ENCODE measurements at places on chromosomes 6 and 20. TPM values are rescaled to one million over a fixed set of nuclear protein-coding genes. Genes with fewer than 3 reads are reported as not detected.

ADGRF5 gene
- total RNA-seq = 0.04 TPM

DNA sequence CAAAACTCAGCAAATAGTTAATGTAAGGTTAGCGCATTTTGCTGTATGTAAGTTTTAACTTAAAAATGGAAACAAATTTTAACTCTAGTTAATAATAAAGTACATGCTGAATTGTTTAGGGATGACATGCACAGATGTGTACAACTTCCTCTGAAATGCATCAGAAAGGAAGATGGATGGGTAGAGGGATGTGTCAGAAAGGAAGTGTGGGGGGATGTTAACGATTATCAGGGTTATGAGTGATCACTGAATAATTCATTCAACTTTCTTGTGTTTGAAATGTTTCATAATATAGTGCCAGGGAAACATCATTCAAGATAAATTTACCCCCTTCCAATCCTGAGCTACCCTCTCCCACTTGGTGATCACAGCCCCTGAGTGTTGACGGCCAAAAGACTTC is 87.6 kb downstream of the FOXA2 start:
- no peak for DNase-seq

FAM120B gene
- 49.3 TPM for total RNA-seq

LPA gene
- 3.2 TPM for total RNA-seq

SLC22A3 gene
- total RNA-seq = 1.7 TPM

PSMB1 gene
- 154 TPM for total RNA-seq

HUS1B gene
- total RNA-seq = 1.3 TPM

DNA sequence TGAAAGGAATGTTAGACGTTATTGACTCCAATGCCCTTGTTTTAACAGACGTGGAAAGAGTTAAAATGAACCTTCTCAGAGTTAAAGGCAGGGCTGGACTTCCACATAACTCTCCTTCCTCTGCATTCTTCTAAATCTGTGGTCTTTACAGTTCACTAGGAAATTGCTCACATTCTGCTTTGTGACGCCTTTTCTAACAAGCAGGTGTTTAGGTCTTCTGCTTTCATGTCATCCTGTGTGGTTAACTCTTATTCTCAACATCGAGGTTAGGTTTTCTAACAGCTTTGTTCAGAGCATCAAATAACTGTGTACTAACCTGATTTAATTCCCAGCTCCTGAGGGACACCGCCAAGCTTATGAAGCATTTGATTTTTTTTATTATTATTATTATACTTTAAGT is 81.3 kb upstream of the NT5E start:
- no peak for DNase-seq

GRCh38 chr6:52610745-52611355 is 34.0 kb upstream of the TRAM2 start:
- DNase-seq = no peak

PAK5 gene
- 12.2 TPM for total RNA-seq

- DNase-seq = no peak
Measured at GRCh38 chr6:27065183-27065582, 182.3 kb upstream of the PRSS16 start.

- DNase-seq = no peak
Measured at GRCh38 chr20:58129721-58130151, 98.7 kb downstream of the ANKRD60 start.

ESR1 gene
- total RNA-seq = not detected

DNA sequence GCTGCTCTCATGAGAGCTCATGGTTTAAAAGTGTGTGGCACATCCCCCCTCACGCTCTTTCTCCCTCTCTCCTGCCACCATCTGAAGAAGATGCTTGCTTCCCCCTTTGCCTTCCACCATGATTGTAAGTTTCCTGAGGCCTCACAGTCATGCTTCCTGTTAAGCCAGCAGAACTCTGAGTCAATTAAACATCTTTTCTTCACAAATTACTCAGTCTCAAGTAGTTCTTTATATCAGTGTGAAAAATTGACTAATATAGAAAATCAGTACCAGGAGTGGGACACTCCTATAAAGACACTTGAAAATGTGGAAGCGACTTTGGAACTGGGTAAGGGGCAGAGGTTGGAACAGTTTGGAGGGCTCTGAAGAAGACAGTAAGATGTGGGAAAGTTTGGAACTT is 45.0 kb downstream of the HACE1 start:
- no peak for DNase-seq

DDX43 gene
- not detected for total RNA-seq

DNA sequence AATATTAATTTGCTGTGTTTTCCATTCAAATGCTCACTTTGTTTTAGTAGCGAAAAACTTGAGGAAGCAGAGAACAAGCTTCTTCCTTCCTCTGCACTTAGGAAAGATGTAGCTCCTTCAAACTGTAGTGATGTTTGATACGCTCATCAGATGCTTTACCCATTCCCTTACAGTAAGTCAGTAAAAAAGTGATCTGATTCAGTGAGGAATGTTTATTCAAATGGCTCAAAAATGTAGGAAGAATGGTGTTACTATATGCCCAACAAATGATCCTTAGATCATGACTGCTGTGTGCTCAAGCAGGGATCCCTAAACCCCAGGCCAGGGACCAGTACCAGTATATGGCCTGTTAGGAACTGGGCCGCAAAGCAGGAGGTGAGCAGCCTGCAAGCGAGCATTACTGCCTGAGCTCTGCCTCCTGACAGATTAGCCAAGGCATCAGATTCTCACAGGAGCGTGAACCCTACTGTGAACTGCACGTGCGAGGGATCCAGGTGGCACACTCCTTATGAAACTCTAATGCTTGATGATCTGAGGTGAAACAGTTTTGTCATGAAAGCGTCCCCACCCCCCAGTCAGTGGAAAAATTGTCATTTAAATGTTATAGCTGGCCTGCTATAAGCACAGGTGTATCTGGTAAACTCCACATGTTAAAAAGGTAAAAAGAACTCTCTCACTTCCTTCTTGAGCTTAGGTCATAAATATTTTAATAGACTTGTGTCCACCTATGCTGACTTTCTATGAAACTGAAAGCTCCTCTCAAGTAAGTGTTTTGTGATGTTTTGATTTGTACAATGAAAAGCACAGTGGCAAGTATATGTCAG is 187.2 kb downstream of the FOXC1 start:
- DNase-seq = no peak

DNA sequence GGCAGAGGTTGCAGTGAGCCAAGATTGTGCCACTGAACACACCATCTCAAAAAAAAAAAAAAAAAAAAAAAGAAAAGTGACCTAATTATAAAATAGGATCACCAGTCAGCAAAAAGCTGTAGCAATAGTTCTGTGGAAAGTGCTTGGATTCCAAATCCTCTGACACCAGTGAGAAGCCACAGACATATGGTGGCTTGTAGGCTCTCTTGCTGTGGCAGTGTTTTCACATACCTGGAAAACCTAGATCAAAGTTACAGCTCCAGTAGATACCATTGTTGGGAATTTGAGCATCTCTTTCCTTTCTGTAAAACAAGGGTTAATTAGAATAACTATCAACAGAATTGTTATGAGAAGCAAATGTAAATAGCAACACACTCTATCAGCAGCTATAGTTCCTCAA is 4.1 kb downstream of the CCDC170 start:
- no peak for DNase-seq

SEL1L2 gene
- not detected for total RNA-seq

GRCh38 chr6:37311741-37312473 is 41.9 kb upstream of the RNF8 start:
- no peak for DNase-seq

- DNase-seq = no peak
Measured at GRCh38 chr6:9100869-9101580, 665.7 kb upstream of the SLC35B3 start.

RAD21L1 gene
- not detected for total RNA-seq

GRCh38 chr20:62561182-62561581 is 81.1 kb upstream of the SLCO4A1 start:
- DNase-seq = no peak

GRCh38 chr6:44074439-44074812 is 52.8 kb downstream of the MRPL14 start:
- DNase-seq = peak; percentile 41

- no peak for DNase-seq
Measured at GRCh38 chr6:131642987-131643611, 6.0 kb downstream of the ENPP3 start.

CST2 gene
- not detected for total RNA-seq

Measured in progenitor cell of endocrine pancreas (in vitro differentiated cells).